ENCODE measurements at places on chromosomes 3 and 15.

DNA sequence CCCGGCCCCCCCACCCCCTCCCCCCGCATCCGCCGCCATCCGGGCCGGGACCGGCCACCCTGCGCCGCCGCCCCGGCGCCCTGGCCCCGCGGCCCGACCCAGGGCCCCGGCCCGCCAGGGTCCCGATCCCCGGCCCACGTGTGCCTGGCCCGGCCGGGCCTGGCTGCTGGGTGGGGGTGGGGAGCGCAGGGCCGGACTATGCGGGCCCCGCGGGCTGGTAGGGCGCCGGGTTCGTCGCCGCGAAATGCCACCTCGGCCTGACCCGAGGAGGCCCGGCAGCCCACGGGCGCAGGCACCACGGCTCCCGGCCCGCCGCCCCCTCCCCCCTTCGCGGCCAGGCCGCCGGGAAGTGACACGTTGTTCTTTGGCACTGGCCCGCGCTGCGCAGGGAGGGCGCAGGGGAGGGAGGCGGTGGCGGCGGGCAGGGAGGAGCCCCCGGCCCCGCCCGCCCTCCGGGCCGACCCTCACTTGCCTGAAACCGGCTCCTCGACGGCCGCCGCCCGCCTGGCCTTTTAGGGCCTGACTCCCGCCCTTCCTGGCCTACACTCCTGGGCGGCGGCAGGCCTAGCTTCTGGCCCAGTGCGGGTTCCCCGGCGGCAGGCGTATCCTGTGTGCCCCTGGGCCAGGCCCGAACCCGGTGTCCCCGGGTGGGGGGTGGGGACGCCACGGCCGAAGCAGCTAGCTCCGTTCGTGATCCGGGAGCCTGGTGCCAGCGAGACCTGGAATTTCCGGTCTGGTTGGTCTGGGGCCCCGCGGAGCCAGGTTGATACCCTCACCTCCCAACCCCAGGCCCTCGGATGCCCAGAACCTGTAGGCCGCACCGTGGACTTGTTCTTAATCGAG, 515 bp downstream of the EIF4G1 start:
- DNase-seq, result peak; percentile 40

GRCh38 chr3:175005881-175006280, 146.7 kb downstream of the NAALADL2 start:
- no peak for DNase-seq

DNA sequence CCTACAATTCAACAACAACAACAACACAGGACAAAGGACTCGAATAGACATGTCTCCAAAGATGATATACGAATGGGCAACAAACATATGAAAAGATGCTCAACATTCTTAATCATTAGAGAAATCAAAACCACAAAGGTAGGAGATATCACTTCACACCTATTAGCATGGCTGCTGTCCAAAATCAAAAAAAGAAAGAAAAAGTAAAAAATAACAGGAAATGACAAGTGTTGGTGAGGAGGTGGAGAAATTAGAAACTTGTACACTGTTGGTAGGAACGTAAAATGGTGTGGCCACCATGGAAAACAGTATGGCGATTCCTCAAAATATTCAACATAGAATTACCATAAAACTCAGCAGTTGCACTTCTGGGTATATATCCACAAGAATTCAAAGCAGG, 312.3 kb upstream of the STT3B start:
- no peak for DNase-seq

- DNase-seq, result peak; percentile 11
These were observed 283.1 kb downstream of the FGF12 start for GRCh38 chr3:192444096-192444790.

DNA sequence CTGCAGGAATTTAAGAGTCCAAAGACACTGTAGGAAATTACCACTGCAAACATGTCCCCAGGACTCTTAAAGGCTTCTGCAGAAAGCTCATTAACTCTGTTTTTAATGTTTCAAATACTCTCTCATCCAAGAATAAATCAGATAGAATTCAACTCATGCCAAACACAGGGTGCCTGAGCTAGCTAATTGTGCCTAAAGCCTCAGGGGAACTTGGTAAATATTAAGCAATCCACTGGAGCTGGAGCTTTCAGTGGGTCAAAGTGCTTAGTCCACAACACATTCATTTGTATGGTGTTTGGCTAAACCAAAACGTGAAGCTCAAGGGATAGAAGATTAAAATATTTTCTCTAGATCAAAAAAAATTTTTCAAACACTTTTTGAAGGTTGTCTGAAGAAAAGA, 131.4 kb downstream of the THRB start:
- DNase-seq, result no peak

GRCh38 chr3:126026761-126027160, 57.2 kb downstream of the SLC41A3 start:
- no peak for DNase-seq

Data from stimulated activated CD8-positive, alpha-beta memory T cell treated with anti-CD3 and anti-CD28 coated beads, Interleukin-7, amount 100 ng/mL, for 24 hours (primary cell).